ENCODE measurements at places on chromosomes 2 and 18.

DNA sequence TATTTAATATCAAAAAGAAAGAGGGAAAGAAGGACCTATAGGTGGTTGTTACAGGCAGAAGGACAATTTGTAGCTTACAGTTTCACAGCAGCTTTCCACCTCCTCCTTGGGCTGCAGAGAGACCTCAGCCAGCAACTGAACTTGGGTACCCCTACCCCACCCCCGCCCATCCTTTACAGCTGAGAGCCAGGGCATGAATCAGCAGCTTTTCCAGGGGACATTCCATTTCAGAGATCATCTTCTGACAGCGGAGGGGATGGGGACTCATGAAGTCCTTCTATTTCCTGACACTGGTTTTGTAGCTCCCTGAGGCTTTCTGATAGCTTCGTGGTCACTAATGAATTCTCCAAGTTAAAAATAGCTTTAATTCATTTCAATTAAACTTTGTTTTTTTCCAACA, 96.4 kb downstream of the ITGB1BP1 start:
- no peak for DNase-seq

DNA sequence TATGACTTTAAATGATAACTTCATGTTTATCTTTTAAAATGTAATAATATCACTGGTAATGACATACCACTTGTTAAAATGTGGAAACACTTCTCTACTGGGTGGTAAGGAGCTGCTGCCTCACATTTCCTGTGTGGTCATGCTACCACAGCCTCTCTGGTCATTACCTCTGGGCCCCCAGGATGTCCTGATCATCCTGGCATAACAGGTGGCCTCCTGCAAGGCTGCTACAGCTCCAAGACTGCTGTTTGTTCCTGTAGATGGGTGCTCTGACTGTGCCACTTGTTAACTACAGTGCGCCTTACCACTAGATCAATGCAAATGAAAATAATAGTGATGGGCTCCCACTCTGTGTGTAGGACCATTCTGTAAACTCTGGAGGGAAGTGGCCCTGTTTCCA, 500.2 kb upstream of the SPRED2 start:
- no peak for DNase-seq

- DNase-seq, result no peak
These were observed 242.1 kb downstream of the SLC8A1 start for GRCh38 chr2:40209761-40210160.

DNA sequence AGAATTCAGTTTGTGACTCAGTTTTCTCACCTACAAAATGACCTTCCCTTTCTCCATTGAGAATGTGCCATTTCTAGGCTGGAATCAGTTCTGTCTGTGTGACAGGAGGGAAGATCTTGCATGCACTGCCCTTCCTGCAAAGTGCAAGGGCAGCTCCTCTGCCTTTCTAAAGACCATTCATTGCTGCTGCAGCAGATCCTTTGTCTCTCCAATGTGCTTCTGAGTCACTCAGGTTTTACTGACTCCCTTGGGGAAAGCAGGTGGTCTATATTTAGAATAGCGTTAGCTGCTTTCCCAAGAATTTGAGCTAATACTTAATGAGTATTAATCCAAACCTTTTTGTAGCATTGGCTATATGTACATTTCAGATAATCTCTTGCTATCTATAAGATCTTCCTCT, 62.5 kb downstream of the DAW1 start:
- DNase-seq, result no peak

- no peak for DNase-seq
These were observed 32.7 kb downstream of the VSNL1 start for GRCh38 chr2:17573085-17573803.

DNA sequence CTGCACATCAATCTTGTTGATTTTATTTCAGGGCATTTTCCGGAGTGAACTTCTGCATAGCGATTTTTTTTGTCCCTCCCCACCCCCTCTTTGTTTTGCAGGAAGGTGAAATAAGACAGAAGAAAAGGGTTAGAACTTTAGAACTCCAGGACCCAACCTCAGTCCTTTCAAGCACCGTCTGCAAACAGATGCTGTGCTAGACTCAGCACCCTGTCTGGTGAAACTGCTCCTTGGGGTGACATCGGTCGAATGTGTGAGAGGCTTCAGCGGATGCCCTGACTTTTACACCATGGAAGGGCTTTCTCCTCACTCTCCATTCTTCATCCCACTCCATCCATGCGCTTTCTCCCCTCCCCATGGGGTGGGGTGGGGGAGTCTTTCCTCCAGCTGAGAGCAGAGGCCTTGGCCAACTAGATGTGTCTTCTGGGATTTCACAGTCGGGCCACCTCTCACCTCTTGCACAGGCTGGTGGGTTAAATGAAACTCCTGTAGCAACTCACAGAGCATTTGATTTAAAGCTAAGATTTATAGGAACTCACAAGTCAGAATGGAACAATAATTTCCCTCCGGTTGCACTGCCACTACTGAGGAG, 43.3 kb upstream of the EDAR start:
- DNase-seq, result no peak

GRCh38 chr18:9823805-9824473, 61.8 kb upstream of the TXNDC2 start:
- no peak for DNase-seq

DNA sequence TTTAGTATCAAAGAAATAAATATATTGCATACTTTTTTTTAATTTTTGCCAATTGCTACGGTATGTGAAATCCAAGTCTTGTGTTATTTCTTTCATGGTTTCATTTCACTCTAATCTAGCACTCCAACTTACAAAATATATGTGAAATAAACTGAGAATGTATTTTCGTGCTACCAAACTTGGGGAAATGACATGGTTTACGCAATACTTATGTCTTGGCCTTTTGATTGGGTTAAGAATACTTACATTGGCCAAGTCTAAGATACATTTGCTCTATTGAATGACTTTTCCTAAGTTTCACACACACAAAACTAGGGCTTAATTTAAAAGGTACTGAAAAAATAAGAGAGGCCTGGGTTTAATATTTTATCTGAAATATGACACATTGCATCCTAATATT, 80.5 kb downstream of the VRK2 start:
- DNase-seq, result no peak

DNA sequence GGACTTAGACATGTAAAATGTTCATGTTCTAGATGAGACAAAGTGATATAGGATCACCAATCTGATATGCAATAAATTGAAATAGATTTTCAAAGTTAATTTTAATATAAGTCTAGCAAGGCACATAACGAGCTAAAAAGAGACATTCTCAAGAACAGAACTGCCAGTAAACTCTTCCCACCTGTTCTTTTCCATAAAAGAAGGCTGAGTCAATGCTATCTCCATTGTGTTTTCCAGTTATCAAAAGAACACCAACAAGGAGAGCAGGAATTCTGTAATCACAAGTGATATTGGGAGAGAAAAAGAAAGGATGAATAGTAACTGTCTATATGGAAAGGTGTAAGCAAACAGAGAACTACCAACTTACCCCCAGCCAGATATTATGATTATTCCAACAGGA, 25.6 kb downstream of the GPR155 start:
- no peak for DNase-seq

- no peak for DNase-seq
These were observed 28.6 kb upstream of the STEAP3 start for GRCh38 chr2:119195001-119195400.

- no peak for DNase-seq
These were observed 68.1 kb upstream of the SULT1C3 start for GRCh38 chr2:108171657-108172056.

- no peak for DNase-seq
These were observed 7.3 kb upstream of the ASIC4 start for GRCh38 chr2:219506802-219507526.

- DNase-seq, result no peak
These were observed 9.4 kb downstream of the RAMP1 start for GRCh38 chr2:237868631-237869342.

DNA sequence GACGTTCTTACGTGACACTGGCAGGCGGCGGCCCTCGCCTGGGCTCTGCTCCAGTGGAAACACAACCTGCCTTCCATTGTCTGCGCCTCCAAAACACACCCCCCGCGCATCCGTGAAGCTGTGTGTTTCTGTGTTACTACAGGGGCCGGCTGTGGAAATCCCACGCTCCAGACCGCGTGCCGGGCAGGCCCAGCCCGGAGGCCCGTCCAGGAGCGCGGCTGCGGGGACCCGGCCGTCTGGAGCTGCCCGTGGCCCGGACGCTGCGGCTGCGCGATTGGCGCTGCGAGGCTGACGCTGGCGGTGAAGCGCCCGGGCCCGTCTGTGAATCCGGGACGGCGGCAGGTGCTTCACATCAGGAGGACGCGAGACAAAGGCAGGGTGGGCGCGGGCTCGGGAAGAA, 670.3 kb upstream of the SALL3 start:
- no peak for DNase-seq

- DNase-seq, result no peak
These were observed 645.3 kb downstream of the NR4A2 start for GRCh38 chr2:155687181-155687580.

DNA sequence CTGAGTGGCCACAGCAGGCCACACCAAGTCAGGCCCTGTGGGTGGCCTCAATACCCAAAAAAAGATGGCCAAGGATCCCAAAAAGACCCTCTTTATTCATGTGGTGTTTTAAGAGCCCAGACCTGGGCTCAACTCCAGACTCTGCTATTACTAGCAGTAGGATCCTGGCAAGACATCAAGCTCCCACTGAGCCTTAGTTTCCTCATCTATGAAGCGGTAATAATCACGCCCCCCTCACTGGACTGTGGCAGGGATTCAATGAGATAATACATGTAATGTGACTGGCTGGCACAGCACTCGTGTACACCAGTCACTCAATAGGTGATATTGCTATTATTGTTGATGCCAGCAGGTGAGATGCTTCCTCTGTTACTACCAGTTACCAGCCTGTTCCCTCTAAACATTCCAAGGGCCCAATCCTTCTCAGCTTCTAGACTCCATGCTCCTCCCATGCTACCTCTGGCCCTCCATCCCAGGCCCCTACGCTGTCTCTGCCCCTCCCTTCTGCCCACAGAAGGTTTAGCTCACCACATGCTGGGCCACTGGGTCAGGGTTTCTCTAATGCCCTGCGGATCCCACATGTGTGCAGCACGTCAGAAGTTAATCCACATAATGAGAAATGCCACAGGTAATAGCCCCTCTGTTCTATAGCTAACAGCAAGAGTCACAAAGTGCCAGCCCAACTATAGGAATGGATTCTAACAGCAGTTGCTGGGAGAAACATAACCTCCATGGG, 51.2 kb downstream of the SLC4A5 start:
- no peak for DNase-seq

DNA sequence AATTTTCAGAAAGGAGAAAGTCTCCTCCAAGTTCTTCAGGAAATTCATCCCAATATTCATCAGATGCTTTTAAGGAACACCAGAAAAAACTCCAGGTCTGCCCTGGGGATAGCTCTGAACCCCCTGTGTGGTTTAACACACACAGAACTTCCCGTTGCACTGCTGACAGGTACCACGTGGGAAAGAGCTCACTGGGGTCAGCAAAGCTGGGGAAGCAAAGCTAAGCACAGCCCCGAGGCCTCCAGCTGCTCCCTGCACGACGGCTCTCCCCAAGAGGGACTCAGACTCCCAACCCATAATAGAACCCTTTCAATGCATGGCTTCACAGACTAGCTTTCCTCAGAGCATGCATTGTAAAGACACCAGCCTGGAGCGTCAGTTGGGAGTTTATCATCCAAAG, 28.0 kb downstream of the ADI1 start:
- DNase-seq, result no peak

DNA sequence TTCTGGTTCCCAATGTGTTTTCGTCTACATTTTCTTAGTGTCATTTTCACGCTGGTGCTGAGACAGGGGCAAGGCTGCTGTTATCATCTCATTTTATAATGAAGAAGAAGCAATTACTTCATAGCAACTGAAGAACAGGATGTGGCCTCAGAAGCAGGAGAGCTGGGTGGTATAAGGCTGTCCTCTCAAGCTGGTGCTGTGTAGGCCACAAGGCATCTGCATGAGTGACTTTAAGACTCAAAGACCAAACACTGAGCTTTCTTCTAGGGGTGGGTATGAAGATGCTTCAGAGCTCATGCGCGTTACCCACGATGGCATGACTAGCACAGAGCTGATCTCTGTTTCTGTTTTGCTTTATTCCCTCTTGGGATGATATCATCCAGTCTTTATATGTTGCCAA, 7.3 kb downstream of the IL36G start:
- DNase-seq, result no peak

- no peak for DNase-seq
These were observed 439.7 kb upstream of the TNP1 start for GRCh38 chr2:217299590-217299989.

- no peak for DNase-seq
These were observed 72.5 kb upstream of the CYP26B1 start for GRCh38 chr2:72220170-72220569.

DNA sequence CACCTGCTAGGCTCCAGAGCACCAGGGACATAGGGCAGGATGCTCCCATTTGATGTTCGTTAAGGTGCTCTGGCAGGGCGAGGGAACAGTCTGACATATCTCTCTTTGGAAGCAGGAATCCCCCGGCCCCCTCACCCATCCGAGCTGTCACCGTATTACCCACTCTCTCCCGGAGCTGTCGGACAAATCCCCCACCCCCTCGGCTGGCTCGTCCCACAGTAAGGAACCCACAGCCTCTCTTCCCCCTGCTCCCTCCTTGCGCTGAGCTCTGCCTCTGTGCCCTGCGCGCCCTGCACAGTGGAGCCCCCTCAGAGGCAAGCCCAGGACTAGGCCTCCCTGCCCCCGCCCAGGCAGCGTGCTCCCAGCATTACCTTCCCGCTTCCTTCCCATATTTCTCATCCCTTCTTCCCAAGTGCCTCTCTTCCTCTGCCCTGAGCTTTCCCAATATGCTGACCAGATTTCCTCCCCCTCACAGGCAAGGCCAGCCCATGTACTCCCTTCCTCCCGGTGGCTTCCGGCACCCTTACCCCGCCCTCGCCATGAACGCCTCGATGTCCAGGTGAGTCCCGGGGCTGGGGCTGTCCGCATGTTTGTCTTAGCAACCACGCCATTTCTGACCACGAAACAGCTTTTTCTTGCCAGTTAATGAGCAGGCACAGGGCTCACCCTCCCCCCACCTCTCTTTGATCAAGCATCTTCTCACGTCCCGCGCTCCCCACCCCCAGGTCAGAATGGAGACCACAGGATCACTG, 23.8 kb downstream of the TGOLN2 start:
- DNase-seq, result no peak

GRCh38 chr18:50051288-50051687, 143.7 kb downstream of the MYO5B start:
- DNase-seq, result no peak

GRCh38 chr2:236956641-236957040, 129.0 kb upstream of the COPS8 start:
- DNase-seq, result no peak

GRCh38 chr2:230657906-230658305, 54.7 kb upstream of the CAB39 start:
- DNase-seq, result no peak
